Activated CD4-positive, alpha-beta memory T cell treated with anti-CD3 and anti-CD28 coated beads, Interleukin-2, amount 10 ng/mL, durations not matched to agents 7 days and 5 days (primary cell): ENCODE measurements at places on chromosomes 5 and 9. TPM values are rescaled to one million over a fixed set of nuclear protein-coding genes. Genes with fewer than 3 reads are reported as not detected.

GARNL3 gene
- 0.86 TPM for total RNA-seq

CATSPER3 gene
- total RNA-seq, result 0.88 TPM

IFNA21 gene
- not detected for total RNA-seq

GRCh38 chr5:140125637-140126036 is at the start of gene IGIP:
TSS of gene IGIP (plus strand) at chr5:140125937. CDS start at chr5:140128477, 2,540 bp downstream.
- no peak for DNase-seq
- H3K27me3 ChIP-seq, result no peaks in the 10 kb centered on the region
- H3K4me3 ChIP-seq, result no peak within 1 kb of the TSS
- H3K36me3 ChIP-seq, result no peaks in the 10 kb centered on the region
- peaks cover 12% of the 10 kb centered on the region for H3K4me1 ChIP-seq

G3BP1 gene
- total RNA-seq, result 210 TPM
